Activated CD4-positive, alpha-beta T cell treated with anti-CD3 and anti-CD28 coated beads for 48 hours (primary cell): ENCODE measurements at places on chromosomes 13 and 19.

GRCh38 chr19:42111811-42112210 is 20.4 kb downstream of the POU2F2 start:
- no peak for DNase-seq

DNA sequence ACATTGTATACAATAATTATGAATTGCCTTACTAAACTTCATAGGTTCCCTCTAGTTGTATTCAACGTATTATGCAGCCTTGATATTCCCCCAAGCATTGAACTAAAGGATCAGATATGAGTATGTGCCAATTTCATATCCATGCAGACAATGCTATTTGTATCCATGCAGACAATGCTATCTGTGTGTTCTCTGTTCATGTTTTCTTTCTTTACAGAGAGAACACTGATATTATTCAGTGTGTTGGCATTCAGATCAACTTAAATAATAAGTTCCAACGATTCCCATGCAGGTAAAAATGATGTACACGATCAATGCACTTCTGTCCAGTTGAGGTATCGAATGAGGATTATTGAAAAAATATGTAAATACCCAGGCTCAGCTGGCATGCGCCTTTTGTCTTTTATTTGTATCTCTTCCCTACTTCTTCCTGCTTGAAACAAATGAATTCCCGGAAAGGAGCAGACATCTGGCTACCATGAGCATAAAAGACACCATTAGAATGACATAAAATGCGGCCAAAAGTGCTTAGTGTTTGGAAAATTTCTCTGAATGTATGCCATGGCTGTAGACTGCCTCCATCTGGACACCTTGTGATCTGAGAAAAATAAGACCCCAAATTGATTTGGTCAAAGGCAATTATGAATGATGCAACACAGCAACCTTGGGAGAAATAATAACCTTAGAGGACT is 731.5 kb downstream of the SLITRK1 start:
- no peak for DNase-seq

- peak; percentile 84 for DNase-seq
These were observed 9.5 kb upstream of the INSL3 start for GRCh38 chr19:17830567-17831418.

GRCh38 chr19:21626924-21627697 is 121.7 kb downstream of the ZNF429 start:
- DNase-seq: no peak

GRCh38 chr13:99339736-99340397 is 32.7 kb upstream of the GPR183 start:
- DNase-seq: peak; percentile 56

- DNase-seq: no peak
These were observed 57.3 kb downstream of the CDADC1 start for GRCh38 chr13:49304763-49305700.

DNA sequence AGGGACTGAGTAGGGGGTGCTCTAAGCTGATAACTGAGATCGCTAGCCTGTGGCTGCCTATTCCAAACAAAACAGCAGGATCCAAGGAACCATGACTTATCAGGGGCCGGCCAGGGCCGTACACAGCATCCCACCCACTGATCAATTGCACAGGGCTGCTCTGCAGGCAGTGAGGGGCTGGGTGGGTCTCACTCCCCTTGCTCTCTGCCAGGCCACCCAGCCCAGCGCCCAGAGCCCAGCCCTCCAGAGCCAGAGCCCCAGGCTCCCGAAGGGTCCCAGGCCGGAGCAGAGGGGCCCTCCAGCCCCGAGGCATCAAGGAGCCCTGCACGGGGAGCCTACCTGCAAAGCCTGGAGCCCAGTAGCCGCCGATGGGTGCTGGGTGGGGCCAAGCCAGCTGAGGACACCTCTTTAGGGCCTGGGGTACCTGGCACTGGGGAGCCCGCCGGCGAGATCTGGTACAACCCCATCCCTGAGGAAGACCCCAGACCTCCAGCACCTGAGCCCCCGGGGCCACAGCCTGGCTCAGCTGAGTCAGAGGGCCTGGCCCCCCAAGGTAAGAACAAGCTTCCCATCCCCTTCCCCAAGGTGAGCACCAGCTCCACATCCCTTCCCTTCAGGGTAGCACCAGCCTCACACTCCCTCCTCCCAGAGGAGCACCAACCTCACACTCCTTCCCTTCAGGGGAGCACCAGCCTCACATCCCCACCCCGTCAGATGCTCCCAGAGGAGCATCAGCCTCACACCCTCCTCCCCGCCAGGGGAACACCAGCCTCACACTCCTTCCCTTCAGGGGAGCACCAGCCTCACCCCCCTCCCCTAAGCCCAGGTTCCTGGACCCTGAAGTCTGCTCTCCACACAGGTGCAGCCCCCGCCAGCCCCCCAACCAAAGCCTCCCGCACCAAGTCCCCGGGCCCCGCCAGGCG is 1.9 kb downstream of the SYDE1 start:
- no peak for DNase-seq

DNA sequence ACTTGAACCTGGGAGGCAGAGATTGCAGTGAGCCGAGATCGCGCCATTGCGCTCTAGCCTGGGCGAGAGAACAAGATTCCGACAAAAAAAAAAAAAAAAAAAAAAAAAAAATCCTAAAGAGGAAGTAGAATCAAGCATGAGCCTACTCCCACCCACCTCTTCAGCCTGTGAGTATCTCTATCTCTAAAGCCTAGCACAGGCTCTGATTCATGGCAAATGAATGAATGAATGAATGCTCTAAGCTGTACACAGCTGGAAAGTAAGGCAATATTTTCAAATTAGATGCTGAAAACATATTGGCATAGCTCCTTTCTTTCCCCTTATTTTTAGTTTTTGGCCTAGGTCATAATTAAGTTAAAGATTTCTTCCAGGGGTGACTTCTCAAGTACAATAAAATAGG is 35.7 kb upstream of the FAM216B start:
- no peak for DNase-seq

GRCh38 chr13:62631124-62631523 is 1215.5 kb upstream of the PCDH20 start:
- DNase-seq: no peak

- peak; percentile 83 for DNase-seq
These were observed 5.6 kb downstream of the INAFM1 start for GRCh38 chr19:47280183-47280797.

DNA sequence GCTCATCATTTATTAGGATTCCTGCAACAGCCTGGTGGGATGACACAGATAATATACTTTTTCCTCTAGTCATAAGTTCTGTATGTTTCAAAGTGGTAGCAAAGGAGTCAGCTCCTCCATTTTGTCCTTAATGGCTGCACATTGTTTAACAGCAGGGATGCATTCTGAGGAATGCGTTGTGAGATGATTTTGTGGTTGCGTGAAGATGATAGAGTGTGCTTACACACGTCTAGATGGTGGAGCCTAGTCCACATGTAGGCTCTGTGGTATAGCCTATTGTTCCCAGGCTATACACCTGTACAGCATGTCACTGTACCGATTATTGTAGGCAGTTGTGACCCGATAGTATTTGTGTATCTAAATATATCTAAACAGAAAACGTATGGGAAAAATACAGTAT is 4.6 kb downstream of the SMARCA4 start:
- no peak for DNase-seq

DNA sequence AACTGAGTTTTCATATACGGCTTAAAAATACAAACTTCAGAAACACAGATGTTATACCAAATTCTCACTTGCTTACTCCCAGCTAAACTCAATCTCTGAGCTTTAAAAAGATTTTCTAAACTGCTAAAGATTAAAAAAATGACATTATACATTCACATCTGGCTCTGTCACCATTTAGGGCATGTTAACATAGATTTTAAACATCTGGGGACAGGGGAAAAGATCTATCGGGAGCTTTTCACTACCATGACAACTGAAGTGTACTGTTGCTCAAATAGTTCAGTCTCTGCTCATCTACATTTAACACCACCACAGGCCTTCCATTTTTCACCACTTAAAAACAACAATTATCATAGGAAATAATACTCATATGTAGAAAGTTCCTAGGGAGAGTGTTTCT is 190.8 kb downstream of the ENOX1 start:
- DNase-seq: no peak

GRCh38 chr19:46985542-46986415 is 33.9 kb upstream of the NPAS1 start:
- DNase-seq: no peak

DNA sequence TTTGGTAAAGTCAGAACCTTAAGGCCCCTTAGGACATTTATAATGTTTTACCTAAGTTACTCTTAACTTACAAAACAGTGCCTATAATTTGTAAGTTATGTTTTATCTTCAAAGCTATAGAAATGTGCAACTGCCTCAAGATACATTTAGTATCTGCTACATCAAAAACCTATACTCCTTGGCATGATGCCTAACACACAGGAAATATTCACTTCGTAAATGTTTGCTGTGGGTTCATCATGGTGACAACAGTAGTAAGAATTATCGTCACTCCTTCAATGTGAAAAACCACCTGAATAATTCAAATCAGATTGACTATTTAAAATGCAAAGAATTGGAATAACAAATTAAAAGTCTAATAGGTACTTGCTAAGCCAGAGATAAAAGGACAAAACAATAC is 184.1 kb downstream of the DIAPH3 start:
- no peak for DNase-seq

- no peak for DNase-seq
These were observed 274.6 kb downstream of the ENOX1 start for GRCh38 chr13:43512221-43512620.

DNA sequence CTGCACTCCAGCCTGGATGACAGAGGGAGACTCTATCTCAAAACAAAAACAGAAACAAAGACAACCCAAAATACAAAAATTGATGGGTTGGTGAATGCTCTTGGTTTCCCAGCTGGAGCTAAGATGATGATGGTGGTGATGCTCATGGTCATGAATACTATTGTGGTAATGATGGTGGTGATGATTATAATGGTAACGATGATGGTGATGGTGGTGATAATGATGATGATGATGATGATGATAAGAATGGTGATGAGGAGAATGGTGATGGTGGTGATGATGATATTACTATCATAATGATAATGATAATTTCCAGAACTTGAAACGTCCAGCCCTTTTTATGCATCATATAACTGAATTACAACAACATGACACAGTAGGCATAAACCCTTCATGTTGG is 40.1 kb downstream of the VAV1 start:
- no peak for DNase-seq

GRCh38 chr13:51221674-51222036 is 543 bp upstream of the FAM124A start:
- no peak for DNase-seq

GRCh38 chr19:30516531-30516930 is 144.3 kb downstream of the ZNF536 start:
- DNase-seq: no peak

GRCh38 chr19:30448386-30449077 is 76.3 kb downstream of the ZNF536 start:
- no peak for DNase-seq

GRCh38 chr19:18839465-18840287 is 7.9 kb downstream of the UPF1 start:
- DNase-seq: no peak

- peak; percentile 1 for DNase-seq
These were observed 20.1 kb downstream of the RASA3 start for GRCh38 chr13:114112231-114112825.

GRCh38 chr19:47509973-47510372 is 4.9 kb downstream of the NAPA start:
- DNase-seq: no peak

DNA sequence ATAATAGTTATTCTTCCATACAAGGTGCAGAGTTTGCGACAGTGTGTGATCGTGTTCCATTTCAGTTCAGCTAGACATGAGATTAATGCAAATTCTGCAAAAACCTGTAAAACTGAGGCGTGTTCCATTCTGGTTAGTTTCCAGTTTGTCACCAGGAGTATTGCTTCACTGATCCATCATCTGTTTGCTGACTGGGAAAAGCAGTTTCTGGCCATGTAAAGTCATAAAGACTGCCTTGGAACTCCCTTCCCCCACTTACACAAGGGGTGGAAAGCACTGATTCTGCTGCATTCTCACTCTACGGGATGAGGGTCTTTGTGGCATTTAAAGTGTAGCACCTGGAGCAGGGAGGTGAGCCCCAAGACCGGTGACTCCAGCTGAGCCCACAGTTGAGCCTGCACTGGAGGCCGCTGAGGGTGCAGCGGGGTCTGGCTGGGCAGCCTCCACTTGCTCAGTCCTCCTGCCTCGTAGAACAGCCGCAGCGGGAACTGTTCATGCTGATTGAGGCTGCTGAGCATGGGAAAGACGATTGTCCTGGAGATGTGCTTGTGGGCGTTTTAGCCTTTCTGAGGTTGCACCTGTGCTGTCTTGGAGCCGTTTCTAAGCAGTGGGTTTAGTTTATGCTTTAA is 2.0 kb downstream of the ZNF57 start:
- DNase-seq: no peak

- no peak for DNase-seq
These were observed 224.5 kb downstream of the EFNB2 start for GRCh38 chr13:106311004-106311403.

DNA sequence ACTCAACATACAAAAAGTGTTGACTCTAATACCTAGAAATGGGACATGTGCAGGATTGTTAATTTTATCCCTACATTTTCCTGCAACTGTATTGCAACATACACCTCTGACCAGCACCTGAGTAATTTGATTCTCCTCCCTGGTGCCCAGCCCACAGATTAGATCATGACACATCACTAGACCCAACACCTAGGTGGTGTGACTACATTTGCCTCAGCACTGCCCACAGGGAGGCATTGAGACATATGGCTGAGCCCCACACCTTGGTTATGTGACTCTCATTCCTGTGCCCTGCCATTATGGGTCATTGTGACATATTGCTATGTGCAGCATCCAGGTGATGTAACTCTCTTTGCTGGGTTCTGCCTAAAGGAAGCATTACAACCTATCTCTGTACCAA is 13.2 kb upstream of the ZNF254 start:
- DNase-seq: no peak
